NCI-H1105 (cell line): ENCODE measurements at places on chromosomes 1 and 21.
A peak's percentile ranks its signal among the peaks of the same experiment; 100 is the strongest.

- no peak for DNase-seq
Measured at GRCh38 chr1:215474940-215475339, 92.2 kb upstream of the KCTD3 start.

DNA sequence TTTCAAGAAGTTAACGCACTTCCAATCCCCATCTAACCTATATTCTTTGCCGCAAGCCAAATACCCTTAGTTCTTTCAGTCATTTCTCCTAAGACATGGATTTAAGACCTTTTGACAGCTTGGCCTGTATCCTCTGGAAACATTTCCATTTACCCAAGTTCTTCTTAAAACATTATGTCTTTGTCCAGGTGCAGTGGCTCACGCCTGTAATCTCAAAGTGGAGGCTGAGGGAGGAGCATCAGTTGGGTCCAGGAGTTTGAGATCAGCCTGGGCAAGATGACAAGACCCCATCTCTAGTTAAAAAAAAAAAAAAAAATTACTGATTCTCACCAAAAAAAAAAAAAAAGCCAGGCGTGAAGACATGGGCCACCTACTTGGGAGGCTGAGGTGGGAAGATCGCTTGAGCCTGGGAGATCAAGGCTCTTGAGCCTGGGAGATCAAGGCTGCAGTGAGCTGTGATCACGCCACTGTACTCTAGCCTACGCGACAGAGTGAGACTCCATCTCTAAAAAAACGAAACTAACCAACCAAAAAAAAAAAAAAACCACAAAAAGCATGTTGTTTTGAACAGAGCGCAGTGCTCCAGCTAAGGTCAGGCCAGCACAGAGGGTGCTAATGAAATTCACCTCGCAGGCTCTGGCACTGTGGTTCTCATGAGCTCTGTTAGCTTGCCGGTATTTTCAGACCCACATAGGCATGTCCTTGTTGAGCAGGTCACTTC, 36.0 kb downstream of the NUAK2 start:
- DNase-seq = no peak

DNA sequence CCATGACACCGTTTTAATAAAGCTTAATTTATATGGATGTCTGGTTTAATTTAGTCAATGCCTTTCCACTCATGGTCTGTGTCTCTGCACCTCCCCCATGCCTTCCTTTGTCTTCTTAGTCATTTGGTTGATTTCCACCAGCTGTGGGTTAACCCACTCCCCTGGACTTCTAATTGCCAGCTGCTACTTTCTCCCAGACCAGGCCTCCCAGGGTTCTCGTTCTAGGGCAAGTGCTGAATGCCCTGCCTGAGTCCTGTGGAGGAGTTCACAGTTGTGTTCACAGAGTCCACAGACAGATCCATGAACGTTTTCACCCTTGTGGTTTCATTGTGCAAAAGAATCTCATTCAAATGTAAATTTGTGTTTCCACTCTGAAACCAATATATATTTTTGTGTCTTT, 243.4 kb downstream of the NUF2 start:
- DNase-seq = no peak

DNA sequence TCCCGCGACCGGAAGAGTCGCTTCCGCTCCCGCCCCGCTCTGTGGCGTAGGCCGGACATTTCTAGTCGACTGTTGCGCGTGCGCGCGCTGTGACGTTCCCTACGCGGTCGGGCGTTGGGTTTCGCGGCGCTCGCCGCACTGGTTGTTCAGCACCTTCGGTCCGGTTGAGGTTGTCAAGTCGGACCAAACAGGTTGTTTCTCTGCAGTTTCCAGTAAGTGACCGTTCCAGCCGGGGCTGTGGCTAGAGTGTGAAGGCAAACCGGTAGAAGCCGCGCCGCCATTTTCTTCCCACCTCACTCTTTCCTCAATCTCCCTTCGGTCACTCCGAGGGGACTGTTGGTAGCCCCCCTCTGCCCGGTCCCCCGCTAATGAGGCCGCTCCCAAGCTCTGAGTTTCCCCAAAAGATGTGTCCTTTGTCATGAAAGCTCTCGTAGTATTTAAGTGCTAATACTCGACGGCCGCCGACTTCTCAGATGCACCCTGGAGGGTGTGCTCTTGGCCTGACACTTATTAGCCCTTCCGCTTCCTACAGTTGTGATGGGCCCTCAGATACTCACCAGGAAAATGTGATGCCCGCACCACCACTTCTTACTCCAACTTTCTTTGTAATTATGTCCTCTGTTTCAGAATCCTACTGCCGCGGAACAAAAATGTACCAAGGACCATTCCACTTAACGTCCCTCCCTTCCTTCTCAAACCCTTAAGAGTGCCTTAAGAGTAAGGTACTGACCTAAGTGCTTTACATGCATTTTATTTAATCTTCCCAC, 56.3 kb downstream of the TRAF5 start:
- peak; percentile 93 for DNase-seq

GRCh38 chr1:153612755-153613331, at the start of gene S100A16:
S100A16 (minus strand) TSS chr1:153613137; CDS start chr1:153608151, 4,986 bp downstream.
- no peak for DNase-seq

DNA sequence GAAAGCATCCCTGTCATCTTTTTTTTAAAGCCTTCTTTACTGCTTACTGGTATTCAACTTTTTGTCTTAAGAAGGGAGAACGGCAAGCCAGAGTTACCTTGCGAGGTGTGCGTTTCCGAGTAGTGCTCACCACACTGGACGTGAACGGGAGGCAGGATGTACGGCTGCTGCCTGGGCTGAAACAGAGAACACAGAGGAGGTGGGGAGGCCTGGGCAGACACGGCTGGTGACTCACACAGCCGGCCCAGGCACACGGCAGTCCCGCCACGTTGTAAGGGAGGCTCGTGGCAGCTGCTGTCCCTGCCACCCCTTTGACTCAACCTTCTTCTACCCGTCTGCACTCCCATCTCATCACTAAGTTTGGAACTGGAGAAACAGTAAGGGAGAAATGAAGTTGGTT, 105.8 kb downstream of the SMYD2 start:
- DNase-seq = no peak

- no peak for DNase-seq
Measured at GRCh38 chr1:33234131-33234530, 22.2 kb upstream of the ZNF362 start.

DNA sequence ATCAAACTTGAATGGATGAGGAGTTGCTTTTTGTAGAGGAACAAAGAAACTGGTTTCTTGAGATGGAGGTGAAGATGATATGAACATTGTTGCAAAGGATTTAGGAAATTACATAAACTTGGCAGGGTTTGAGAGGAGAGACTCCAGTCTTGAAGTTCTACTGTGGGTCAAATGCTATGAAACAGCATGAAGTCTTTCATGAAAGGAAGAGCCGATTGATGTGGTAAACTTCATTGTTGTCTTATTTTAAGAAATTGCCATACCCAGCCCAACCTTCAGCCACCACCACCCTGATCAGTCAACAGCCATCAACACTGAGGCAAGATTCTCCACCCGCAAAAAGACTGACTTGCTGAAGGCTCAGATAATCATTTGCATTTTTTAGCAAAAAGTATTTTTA, 52.2 kb downstream of the SIPA1L2 start:
- DNase-seq = no peak

DNA sequence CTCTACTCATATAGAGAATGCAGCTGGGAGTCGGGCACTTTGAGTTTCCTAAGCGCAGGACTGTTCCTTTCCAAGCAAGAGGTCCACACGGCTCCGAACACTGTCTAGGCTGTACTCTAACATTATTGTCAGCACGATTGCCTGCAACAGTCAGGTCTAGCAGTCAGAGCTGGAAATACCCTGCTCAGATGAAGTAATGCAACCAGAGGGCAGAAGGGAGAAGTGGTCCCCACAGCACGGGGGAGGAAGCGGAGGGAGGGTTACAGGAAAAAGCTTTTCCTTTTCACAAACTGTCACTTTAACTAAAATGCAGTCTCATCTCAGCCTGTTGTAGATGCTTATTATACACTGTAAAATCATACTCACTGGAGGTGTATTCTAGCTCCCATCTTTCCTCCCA, 98.9 kb upstream of the SLC44A3 start:
- no peak for DNase-seq
